ENCODE measurements at places on chromosomes 6 and 20.

GRCh38 chr6:5142915-5143314, 57.8 kb downstream of the PPP1R3G start:
- no peak for DNase-seq

DNA sequence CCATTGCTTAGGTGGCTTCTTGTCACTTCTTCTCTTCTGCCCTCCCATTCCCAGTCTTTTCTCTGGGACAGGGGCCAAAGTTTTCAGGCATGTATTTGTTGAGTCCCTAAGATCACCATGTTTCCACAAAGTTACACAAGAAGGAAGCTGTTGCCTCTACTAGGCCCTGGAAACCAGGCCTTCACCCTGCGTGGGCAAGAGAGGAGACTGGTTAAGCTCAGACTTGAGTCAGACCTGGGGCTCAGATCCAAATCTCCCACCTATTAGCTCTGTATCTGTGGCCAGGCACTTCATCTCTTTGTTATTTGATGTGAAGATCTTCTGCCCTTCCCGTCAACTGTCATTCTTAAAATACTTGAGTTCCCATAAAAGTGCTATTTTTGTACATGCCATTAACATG, 154.6 kb downstream of the SASH1 start:
- no peak for DNase-seq

DNA sequence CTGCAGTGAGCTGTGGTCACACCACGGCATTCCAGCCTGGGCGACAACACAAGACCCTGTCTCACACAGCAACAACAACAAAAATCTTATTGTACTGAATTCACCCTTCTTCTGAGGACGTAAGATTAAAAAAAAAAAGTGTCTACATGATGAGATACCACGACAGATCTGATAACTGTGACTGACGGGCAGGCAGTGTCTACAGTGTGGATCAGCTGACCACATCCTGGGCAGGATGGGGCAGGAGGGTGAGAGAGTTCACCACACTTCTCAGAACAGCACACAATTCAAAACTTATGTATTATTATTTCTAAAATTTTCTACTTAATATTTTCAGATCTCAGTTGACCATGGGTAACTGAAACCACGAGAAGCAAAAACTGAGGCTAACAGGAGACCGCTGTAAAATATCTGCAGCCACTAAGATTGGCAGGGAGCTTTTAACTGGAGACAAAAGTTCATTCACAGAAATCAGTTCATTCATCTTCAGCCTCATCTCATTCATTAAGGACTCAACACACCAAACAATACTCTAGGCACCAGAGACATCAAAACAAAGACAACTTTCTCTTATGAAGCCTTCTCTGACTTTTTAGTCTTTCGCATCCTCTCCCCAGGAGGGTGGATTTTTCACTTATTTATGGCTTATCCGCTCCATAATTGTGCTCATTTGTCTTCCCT, 15.7 kb upstream of the NHSL1 start:
- no peak for DNase-seq

DNA sequence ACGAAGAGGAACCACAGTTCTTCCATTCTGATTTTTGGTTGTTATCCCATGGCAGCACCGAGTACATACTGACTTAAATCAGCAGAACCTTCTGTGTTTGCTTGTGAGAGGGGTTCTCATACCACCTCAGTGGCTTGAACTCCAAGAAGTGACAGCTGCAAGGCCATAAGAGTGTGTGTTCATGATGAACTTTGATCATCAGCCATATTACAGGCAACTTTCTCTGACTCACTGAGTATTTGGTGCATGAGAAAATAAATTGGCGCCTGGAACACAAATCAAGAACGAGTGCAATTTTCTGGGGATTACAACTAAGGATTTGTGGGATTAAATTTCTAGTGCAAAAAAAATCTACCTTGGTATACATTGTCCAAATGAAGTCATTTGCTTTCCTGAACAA, 68.9 kb downstream of the CYP39A1 start:
- DNase-seq: no peak

- no peak for DNase-seq
These were observed 321.5 kb upstream of the MAN1A1 start for GRCh38 chr6:119671105-119671504.

GRCh38 chr20:1187605-1188171, 2.9 kb upstream of the TMEM74B start:
- no peak for DNase-seq

DNA sequence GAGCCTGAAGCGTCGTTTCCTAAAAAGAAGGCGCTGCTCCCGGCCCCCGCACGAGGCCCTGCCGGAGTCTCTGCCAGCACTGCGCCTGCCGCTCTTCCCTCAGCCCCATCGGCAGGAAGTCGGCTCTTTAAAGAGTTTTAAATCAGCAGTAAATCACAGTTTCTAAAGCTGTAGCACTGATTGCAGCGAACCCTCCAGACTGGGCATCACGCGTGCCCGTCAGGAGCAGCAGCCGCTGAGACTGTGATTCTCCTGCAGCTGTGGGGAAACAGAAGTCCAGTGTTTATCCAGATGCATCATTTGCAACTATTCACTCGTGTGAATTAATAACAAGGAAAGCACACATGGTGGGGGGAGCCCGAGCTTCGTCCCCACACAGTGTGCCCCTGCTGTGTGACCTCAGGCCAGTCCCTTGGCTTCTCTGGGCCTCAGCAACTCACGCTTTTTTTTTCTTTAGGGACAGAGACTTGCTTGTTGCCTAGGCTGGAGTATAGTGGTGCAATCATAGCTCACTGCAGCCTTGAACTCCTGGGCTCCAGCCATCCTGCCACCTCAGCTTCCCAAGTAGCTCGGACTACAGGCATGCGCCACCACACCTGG, 28.3 kb downstream of the DLL1 start:
- DNase-seq: no peak

DNA sequence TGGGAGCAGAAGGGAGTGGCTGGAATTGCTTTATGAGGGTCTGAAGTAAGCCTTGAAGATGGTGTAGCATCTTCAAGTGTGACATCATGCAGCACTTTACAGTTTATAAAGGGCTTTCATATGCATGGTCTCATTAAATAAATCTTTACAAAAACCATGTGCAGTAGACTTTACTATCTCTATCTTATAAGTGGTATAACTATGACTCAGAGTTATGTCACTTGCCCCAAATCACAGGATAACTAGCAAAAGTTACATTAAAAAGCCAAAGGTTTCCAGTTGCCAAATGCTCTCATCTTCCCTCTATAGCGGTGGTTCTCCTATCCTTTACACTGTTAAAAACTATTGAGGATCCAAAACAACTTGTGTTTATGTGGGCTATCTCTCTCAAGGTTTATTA, 687.7 kb upstream of the MARCKS start:
- DNase-seq: no peak

GRCh38 chr6:72461144-72461543, 160.7 kb upstream of the KCNQ5 start:
- no peak for DNase-seq

- DNase-seq: no peak
These were observed 585.3 kb upstream of the ARID1B start for GRCh38 chr6:156191895-156192294.

- DNase-seq: no peak
These were observed 39.7 kb downstream of the PREP start for GRCh38 chr6:105363100-105363754.

- no peak for DNase-seq
These were observed 182.7 kb downstream of the TBX18 start for GRCh38 chr6:84581494-84582259.

- no peak for DNase-seq
These were observed 698.8 kb downstream of the DHX35 start for GRCh38 chr20:39660965-39661364.

- DNase-seq: no peak
These were observed 346.3 kb upstream of the SULF2 start for GRCh38 chr20:48131581-48131980.

- DNase-seq: no peak
These were observed 335.4 kb upstream of the SPTLC3 start for GRCh38 chr20:12673352-12673751.

DNA sequence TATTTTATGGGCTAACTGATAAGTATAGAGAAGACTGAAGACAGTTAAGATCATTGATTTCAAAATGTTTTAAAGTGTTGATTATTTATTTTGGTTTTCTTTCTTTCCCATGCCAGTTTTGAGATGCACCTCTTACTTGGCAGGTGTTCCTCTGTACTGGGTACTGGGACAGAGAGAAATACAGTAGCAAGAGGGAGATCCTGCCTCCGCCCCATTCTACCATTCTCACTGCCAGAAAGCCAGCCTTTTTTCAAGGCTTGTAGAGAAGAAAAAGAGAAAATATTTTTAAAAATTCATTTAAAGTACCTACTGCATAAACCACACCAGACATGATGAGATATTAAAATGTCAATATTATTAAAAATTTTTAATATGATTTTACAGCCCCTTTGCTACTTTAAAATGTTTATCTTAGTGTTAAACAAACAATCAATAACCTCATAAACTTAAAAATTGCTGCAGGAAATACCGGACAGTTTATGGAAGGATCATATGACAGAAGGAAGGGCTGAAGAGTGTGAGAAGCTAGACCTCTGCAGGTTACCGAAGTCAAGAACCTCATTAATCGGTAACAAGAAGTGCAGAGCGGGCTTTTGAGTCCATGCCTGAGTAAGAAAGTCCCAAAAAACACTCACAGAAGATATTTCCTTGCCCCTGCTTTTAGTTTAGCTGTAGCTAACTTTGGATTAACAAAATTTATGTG, 117.8 kb upstream of the ESR1 start:
- DNase-seq: no peak

DNA sequence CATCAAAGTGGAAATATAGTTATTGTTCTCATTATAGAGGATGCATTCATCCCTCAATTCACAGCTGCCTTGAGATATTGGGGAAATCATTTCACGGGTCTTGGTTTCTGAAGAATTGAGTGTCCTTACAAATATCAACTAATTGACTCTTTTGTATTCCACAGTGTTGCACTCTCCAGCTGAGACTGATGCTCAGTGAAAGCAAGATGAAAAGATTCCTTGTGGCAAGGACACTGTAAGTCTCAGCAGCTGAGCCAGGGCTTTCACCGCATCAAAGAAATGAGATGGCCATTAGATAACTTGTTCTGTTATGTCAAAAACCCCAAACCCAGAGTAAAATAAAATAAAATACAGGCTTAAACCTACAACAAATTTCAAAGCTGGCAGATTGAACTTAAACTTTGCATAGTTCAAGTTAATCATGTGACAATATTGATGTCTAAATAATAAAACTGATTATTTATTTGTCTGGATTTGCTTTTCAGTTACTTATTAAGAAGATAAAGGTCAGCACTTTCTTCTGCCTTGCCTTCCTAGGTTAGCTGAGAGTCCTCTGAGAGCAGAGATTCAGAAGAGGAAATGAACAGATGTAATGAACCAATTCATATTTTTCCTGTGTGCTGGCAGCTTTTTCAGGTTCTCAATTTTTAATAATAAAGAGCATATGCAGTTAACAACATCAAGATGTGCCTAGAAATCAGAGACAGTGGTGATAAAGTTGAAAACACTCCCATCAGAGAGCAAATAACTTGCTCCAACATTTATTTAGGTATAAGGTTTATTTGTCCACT, 82.4 kb upstream of the SMLR1 start:
- no peak for DNase-seq

- no peak for DNase-seq
These were observed 127.2 kb downstream of the CD109 start for GRCh38 chr6:73823046-73823735.

DNA sequence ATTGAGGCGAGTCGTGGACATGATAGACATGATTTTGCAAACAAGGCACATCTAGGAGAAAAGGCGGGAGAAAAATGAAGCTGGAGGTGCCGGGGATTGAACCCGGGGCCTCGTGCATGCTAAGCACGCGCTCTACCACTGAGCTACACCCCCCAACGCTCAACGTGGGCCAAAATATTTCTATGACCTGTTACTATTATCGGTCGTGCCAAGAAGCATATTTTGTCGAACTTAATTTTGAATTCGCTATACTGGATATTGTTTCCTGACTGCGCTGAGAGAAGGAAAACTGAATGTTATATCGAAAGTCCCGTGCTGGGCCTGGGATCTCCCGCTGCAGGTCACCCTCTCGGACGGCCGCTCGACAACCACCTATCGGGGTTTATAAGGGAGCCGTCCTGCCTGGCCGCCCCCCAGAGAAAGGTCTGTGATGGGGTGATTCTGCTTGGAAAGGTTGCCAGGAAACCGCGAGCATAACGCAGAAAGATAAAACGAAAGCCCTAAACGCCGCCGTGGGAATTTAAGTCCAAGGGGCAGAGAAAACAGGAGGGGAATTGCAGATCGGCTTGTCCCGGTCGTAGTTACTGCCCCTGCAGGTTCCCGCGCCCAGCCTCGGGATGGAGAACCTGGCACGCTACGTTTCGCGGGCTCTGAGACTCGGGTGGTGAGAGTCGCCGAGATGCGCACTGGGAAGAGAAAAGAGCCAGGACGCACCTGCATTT, 60.0 kb downstream of the TRIM27 start:
- peak; percentile 86 for DNase-seq

Measured in activated CD4-positive, alpha-beta T cell treated with anti-CD3 and anti-CD28 coated beads, Interleukin-2, amount 50 U/mL, for 4 hours (primary cell).